Activated CD4-positive, alpha-beta memory T cell treated with anti-CD3 and anti-CD28 coated beads for 36 hours (primary cell): ENCODE measurements at places on chromosomes 12 and 14.

DNA sequence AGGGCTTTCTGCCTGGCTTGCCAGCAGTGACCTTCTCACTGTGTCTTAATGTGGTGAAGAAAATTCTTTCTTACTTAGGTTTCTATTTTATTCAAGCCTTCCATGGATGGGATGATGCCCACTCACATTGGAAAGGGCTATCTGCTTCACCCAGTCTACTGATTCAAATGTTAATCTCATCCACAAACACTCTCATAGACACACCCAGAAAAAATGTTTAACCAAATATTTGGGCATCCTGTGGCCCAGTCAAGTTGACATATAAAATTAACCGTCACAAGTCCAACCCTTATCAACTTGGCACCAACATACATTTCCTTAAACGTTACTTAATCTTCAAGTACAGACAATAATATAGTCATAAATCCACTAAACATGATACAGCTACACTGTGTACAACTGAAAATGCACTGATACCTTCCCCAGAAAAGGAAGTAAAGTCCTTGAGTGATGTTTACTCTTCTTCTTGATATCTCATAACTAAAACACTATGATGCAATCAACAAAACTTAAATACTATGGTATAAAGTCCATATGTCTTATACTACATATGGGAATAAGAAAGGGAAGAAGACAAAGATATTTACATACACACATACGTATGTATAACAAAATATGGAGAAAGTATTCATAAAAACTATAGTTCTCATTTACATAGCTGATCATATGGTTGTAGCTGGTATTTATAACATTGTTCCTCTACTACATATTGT is 394.7 kb upstream of the NOVA1 start:
- no peak for DNase-seq

DNA sequence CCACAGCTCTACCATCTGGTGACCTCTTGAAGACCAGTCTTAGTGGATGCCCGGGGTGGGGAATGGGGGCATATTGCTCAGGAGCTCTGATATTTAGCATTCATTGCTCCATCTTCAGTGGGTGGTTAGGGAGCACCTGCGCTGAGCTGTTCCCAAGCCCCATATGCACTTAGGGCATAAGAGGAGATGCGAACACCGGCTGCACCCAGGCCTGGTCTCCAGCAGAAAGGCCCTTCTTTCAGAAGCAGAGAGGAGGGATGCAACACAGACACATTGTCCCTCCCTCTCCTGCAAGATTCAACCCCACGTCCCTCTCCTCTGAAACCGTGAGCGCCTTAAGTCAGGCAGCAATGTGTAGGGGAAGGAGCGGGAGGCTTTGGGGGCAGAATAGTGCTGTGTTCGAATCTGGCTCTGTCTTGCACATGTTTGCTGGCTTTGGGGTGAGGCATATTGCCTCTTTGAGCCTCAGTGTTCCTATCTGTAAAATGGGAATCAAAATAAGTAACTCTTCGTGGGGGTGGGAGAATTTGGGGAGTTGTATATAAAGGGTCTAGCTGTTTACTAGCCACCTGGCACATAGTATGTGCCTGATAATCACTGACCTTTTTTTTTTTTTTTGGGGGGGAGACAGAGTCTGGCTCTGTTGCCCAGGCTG is 87.7 kb downstream of the FOXN4 start:
- DNase-seq: no peak

DNA sequence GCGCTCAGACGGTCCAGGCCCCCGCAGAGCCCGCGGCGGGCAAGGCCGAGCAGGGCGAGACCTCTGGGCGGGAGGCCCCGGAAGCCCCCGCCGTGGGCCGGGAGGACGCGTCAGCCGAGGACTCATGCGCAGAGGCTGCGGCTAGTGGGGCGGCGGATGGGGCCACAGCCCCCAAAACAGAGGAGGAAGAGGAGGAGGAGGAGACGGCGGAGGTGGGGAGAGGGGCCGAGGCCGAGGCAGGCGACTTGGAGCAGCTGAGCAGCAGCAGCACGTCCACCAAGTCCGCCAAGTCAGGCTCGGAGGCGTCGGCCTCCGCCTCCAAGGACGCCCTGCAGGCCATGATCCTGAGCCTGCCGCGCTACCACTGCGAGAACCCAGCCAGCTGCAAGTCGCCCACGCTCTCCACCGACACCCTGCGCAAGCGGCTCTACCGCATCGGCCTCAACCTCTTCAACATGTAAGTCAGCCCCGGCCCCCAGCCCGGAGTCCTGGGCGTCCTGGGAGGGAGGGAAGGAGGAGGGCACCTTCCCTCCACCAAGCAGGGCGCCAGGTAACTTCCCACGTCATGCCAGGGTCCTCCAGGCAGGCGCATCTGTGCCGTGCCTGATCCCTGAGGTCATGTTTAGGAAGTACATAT is 72.4 kb downstream of the IQSEC3 start:
- peak; percentile 48 for DNase-seq

DNA sequence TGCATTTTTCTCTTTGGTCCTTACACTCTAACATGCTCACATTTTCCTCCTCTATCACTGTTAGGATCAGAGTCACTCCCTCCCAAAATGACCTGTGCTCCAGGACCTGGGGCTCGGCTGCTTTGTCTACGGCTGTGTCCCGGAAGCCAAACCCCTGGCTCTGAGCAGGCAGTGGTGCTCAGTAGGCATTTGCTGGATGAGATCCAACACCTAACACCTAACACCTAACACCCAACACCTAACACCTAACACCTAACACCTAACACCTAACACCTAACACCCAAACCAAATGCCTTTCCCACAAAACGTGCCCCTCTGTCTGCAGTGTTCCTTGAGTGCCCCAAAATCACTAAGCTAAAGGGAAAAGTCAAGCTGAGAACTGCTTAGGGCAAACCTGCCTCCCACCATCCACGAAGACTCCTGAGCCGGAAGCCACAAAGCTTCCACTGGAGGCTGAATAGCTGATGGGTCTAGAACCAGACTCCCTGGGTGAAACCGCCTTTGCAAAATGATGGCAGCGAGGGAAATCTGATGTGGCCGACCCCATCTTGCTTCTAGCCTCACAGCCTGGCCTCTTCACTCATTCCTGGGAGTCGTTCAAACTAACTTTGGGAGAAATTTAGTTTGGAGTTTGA is 29.2 kb downstream of the HSP90AA1 start:
- DNase-seq: no peak

- no peak for DNase-seq
These were observed 37.6 kb upstream of the SLCO1C1 start for GRCh38 chr12:20657496-20657895.

- peak; percentile 34 for DNase-seq
These were observed 1124.7 kb downstream of the FLRT2 start for GRCh38 chr14:86654558-86655184.

DNA sequence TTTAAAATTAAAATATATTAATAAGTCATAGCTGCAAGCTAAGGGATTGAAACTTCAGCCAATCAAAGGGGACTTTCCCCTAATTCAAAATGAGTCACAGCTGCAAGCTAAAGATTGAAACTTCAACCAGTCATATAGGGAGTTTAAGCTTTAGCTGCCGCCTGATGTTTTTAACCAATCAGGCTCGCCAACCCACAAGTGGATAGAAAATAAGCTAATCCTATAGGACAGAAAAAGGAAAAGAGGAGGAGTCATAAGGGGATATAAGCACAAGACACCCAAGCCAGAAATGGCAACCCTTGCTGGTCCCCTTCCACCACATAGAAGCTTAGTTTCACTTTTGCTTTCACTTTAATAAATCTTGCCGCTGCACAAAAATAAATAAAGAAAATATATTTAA is 1154.6 kb downstream of the GALC start:
- DNase-seq: peak; percentile 17

DNA sequence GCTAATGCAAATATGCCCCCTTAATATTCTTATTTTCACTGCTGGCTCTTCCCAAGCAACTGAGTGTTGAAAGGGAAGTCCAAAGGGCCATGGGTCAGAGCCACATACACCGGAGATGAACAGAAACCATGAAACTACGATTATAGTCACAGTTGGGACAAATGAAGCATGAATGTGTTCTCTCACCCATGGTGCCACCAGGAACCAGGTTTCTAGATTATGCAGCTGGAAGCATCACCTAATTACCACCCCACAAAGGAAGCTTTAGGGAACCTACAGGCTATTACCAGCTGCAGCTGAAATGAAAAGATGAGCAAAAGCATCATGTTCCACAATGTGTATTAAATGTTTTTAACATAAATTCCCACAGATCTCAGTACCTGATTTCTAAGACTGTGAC is 15.4 kb downstream of the TMTC1 start:
- DNase-seq: no peak
